ENCODE measurements at places on chromosomes 1 and 21.

GRCh38 chr1:83606416-83606955 lies 392.4 kb downstream of the TTLL7 start:
- no peak for DNase-seq

- no peak for DNase-seq
Observed at GRCh38 chr1:81174052-81174451, 626.7 kb upstream of the ADGRL2 start.

GRCh38 chr1:81312272-81312754 lies 488.4 kb upstream of the ADGRL2 start:
- no peak for DNase-seq

DNA sequence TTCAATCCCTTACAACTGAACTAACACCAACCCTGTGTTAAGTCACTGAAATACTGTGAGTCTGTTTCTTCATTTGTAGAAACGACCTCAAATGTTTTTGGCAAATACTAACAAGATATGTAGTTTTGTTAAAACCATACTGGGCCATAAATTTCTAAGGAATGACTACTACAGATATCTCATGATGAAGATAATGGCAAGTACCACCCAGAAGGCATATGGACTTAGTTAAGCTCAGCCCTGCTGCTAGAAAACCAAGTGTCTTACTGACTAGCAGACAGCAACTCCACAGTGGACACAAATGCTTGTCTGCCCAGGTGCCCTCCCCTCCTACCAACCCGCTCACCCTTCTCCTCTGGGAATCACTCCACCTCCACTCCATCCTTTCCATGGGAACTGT lies 44.5 kb upstream of the BMP8B start:
- DNase-seq: no peak

GRCh38 chr1:96308314-96308713 lies 413.3 kb upstream of the PTBP2 start:
- peak; percentile 62 for DNase-seq

DNA sequence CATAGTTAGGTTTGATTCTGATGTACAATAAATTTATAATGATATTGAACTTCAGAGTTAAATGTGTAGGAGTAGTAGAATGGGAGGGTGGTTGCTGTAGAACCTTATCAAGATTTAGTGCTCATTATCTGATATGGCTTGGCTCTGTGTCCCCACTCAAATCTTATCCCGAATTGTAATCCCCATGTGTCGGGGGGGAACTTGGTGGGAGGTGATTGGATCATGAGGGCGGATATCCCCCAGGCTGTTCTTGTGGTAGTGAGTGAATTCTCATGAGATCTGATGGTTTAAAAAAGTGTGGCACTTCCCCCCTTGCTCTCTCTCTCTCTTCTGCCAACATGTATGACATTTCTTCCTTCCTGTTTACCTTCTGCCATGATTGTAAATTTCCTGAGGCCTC lies 265.5 kb downstream of the GRIK1 start:
- no peak for DNase-seq

DNA sequence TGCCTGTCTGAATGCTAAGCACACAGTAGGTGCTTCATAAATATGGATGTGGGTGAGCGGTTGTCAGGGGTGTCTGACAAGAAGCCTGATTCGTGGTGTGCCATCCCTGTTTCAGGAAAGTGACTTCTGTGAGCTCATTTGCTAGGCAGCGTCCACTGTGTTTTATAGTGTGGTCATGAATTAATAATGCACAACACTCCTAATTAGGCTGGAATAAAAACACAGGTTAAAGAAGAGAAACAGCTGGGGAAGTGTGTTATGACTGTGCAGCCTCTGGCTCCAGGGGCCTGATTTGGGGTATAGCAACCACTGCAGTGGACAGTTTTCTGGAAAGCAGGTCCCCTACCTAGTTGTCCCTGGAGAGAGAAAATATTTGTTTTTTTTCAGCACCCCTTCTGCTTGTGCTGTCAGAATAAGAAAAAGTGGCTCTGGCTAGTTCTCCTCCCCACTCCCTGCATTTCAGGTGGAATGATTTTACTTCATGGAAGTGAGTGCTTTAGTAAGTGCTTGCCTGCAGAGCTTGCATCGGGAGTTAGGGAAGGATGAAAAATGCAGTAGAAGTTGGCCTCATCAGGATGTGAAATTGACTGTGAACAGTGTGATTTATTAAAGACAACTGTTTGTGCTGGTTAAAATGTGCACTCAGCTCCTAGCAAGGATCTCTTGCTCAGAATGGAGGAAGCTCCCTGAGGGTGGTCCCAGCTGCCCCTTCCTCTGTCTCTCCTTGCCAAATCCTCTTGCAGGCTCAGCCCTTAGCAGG lies 333.8 kb downstream of the HHAT start:
- no peak for DNase-seq

- DNase-seq: no peak
Observed at GRCh38 chr1:54742282-54742681, 22.0 kb downstream of the PARS2 start.

DNA sequence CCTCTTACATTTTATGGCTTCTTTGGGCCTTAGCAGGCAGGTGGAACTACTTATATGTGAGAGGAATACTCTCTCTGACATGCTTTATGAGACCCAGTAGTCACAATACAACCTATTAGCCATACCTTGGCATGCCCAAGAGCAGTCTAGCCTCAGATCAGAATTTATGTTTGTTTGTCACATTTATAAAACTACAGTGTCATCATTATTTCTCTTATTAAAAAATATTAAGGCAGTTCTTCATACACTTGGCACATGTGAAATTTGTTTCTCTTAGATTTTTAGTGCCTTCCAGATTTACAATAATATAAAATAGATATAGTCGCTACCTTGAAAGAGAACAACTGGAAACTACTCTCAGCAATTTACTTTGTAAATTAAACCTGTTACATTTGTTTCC lies 118.5 kb downstream of the LRRC40 start:
- DNase-seq: no peak

DNA sequence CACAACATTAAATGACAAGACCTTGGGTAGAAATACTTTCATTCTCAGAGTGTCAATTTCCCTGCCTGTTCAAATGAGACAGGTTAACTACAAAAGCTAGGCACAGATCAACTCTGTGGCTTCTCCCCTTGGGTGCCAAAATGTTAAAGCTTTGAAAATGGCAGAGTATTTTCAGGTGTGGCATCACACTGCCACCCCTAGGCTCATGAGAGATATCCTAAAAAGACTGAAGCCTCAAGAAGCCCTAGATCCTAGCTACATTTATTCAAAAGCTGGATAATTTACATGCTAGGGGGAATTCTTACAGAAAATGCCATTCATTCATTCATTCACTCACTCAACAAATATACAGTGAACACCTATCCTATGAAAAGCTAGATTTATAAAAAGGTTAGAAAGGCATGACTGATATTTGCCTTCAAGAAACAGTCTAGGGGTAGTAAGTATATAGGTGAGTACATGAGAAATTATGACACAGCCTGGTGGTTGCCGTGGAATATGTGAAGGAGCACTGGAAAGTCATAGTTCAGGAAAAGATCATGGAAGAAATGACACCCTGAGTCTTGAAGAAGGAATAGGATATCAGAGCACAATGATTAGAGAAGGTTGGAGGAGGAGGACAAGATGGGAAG lies 15.9 kb upstream of the RAB4A start:
- DNase-seq: no peak

DNA sequence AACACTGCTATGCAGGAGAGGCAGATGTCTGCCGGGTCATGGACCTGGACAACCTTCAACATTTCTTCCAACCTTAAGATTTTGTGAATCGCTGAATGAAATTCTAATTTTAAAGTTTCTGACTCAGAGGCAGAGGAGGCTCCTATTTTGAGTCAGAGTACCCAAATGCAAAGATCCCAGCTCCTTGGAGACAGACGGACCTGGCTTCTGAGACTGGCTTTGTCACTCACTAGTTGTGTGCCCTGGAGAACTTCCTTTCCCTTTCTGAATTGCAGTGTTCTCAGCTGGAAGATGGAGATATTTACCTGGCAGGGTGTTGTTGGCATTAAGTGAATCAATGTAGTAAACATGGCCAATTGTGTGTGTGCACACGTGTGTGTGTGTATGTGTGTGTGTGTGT lies 51.9 kb downstream of the IER5 start:
- DNase-seq: no peak

DNA sequence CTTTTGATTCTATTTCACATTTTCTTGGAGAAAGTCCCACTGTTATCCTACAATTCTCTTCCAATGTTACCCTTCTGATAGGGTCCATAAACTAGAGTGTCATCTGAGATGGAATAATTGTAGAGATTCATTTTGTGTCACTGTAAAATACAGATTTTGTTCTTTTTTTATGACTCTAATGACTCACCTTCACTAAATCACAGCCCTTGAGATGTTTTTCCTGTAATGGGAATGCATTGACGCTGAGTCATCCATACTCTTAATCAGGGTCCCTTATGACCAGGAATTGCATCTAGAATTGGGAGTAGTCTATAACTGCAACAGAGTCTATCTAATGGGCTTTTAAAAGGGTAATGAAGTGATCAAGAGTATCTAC lies 315.5 kb downstream of the TGFB2 start:
- DNase-seq: no peak

- no peak for DNase-seq
Observed at GRCh38 chr1:76496871-76497270, 370.4 kb upstream of the ST6GALNAC5 start.

- peak; percentile 62 for DNase-seq
Observed at GRCh38 chr1:59672851-59673572, 141.7 kb upstream of the HOOK1 start.

- no peak for DNase-seq
Observed at GRCh38 chr1:212951126-212951946, 995 bp downstream of the VASH2 start.

- no peak for DNase-seq
Observed at GRCh38 chr1:51497340-51497739, 21.7 kb downstream of the EPS15 start.

GRCh38 chr1:172537827-172538391 lies 5.0 kb downstream of the SUCO start:
- no peak for DNase-seq

DNA sequence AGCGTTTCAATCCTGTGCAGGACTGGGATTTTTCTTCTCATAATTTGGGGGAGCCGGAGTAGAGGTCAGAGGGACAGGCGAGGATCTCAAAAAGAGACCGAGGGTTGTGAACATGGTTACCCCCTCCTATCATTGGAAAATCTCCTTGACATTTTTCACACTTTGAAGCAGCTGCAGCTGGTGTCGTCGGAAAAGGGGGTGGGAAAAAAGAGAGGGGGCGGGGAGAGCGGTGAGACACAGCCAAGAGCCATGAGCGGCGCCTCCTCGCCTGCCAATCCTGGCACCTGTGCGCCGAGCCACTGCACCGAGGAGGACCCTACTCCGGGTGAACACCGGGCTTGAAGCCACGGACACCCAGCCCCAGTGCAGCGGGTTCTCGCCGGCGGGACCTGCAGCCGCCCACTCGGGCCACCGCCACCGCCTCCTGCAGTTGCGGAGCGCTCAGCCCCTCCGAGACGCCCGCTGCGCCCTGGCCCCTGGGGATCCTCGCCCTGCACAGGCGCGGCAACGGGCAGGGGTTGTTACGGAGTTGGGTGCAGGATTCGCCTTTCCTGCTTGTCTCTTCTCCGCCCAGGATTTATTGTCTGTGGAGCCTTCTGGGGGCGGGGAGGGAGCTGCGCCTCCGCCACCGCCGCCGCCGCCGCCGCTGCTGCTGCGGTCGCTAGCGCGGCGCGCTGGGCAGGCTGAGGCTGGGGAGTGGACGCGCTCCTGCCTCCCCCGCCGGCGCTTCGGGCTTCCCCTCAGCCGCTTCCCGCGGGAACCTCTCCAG lies at the start of gene LRRC7:
Gene LRRC7, plus strand, starts transcription at position 271 of the 769 bp plus-strand sequence. CDS start 718 bp downstream, outside the sequence.
- DNase-seq: no peak

- DNase-seq: no peak
Observed at GRCh38 chr1:161978011-161978790, 45.5 kb downstream of the OLFML2B start.

DNA sequence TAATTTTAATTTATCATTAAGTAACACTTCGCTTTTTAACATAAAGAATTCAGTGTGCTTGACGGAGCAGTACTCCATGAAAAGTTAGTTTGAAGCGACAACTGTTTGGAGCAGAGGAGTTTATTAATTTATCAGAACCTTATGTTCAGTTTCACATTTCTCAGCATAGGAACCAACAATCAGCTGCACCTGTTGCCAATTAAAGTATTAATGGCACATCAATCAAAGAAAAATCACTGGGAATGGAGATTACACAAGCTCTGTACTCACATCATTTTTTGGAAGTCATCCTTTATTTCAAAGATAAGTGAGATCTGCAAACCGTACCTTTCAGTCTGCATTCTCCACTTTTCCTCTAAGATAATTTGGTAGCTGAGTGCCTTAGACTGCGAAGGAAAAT lies 344.6 kb downstream of the LMO4 start:
- no peak for DNase-seq

- no peak for DNase-seq
Observed at GRCh38 chr1:68782890-68783289, 286.0 kb upstream of the DEPDC1 start.

GRCh38 chr1:92749024-92749634 lies 35.8 kb downstream of the EVI5 start:
- peak; percentile 72 for DNase-seq

- no peak for DNase-seq
Observed at GRCh38 chr1:162612606-162613400, 19.5 kb upstream of the DDR2 start.

DNA sequence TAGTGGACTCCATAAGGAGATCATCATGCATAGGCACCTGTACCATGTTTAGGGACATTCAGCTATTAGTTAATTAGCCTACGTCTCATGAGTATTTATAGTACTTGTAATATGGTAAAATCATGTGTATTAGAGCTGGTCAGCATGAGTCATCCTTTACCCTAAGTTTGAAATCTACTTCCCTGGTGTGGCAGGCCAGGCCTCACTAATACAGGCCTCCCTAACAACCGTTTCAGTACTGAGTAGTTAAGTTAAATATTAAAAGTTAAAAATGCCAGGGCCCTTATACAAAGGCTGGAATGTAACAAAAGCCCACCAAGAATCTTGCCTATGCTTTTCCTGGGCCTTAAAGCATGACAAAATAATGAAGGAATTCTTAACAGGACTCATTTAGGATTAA lies 356.3 kb upstream of the DPYD start:
- DNase-seq: peak; percentile 41

GRCh38 chr1:100440075-100440809 lies 87.9 kb downstream of the CDC14A start:
- no peak for DNase-seq

DNA sequence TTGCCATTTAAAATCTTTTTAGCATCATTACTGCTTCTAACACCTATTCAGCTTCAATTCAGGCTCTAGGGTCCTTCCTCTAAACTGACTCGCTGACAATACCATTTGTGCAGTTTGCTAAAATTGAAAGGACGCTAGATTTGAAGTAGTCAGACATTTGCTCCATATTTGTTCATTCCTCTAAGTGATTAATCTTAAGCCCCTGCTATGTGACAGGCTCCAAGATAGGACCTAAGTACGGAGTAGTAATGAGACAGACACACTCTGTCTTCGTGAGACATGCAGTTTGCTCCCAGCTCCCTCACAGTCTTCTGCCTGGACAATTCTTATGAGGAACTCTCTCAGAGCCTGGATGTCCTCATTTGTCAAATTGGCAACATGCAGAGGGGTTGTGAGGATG lies 26.1 kb upstream of the CD53 start:
- no peak for DNase-seq

DNA sequence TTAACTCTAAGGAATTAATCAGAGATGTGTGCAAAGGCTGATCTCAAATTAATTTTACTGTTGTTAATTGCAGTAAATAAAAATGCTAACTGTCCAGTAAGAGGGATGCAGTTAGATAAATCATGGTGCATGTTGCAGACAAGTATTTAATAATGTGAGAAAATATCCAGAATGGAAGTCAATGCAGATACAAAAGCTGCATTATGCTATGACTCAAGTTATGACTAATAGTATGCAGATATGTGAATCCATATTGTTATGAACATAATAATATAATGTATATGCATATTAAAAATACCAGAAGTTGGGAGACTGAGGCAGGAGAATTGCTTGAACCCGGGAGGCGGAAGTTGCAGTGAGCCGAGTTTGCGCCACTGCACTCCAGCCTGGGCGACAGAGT lies 21.4 kb downstream of the RNASEL start:
- DNase-seq: no peak

Measured in inflammatory macrophage treated with lipopolysaccharide for 4 hours (primary cell).